ENCODE measurements at places on chromosomes 13 and 19.

- no peak for DNase-seq
Measured at GRCh38 chr19:34556488-34556887, 74.9 kb downstream of the WTIP start.

- no peak for DNase-seq
Measured at GRCh38 chr13:26220575-26220974, 1.5 kb downstream of the RNF6 start.

DNA sequence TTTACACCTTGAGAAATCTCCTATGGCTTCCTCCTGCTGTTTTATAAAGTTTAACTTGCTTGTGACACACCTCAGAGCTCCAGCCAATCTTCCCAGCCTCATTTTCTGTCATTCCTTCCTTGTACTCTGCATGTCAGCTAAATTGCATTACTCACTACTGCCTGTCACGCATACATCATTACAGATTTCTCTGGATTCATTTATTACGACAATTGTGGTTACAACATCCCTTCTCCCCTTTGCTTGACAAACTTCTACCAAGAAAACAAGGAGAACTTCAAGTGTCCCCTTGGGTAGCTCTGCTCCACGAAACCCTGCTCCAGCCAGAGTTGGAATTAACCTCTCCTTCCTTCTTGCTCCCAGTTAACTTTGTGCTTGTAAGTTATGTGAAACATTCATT is 22.0 kb upstream of the GPR18 start:
- no peak for DNase-seq

GRCh38 chr13:99155821-99156220 is 44.8 kb upstream of the UBAC2 start:
- DNase-seq: no peak

DNA sequence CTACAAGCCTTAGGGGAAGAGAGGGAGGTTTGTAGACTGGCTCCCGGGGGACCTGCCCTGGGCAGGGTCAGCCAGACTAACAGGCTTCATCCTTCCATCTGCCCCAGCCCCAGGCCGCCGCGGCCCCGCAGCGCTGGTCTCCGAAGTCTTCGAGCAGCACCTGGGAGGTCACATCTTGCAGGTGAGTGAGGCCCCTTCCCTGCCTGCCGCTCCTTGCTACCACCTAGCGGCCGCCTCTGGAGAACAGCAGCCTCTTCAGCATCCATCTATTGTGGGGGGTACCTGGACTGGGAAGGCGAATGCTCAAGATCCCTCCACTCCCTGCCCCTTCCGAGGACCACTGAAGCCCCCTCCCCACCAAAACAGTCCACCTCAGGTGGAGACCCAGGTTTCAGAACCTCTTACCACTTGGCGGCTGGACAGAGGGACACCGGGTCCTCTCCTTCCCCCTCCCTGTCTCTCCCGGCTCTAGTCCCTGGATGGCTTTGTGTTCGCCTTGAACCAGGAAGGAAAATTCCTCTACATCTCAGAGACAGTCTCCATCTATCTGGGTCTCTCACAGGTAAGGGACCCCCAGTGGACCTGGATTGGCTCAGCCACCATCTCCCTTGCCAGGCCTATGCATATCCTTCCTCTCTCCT is 12.7 kb downstream of the NPAS1 start:
- no peak for DNase-seq

DNA sequence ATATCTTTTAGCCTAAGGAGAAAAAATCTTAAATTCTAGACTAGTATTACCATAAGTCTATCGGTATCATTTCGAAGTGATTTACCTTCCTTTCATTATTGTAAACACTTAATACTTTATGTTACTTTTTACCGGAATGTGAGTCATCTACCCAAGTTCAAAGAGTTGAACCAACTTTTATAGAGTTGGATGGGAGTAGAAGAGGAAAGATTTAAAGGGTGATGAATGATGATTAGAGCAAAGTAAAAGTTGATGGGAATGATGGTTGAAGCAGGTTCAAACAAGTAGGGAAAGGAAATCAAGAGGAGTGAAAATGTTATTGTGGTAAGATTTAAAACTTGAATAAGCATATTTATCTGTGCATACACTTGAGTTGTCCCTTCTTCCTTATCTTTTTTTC is 11.3 kb upstream of the LPAR6 start:
- DNase-seq: no peak

- no peak for DNase-seq
Measured at GRCh38 chr13:36414461-36414860, 17.8 kb upstream of the CCNA1 start.

DNA sequence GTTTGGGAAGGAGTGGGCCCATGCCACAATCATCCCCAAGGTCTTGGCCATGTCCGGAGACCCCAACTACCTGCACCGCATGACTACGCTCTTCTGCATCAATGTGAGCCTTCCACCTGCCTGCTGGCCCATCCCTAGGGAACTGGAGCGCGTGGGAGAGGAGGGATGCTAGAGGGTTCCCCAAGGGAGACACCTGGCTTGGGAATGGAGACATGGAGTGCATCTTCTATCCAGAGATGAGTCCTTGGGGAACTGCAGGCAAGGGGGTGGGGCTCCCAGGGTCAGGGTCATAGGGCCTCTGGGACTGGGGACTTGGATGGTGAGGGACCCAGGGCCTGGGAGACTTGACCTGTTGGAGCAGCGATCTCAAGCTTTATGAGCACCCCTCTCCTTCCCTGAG is 31.2 kb downstream of the PPP2R1A start:
- no peak for DNase-seq
